ENCODE measurements at places on chromosomes 2 and 18.

DNA sequence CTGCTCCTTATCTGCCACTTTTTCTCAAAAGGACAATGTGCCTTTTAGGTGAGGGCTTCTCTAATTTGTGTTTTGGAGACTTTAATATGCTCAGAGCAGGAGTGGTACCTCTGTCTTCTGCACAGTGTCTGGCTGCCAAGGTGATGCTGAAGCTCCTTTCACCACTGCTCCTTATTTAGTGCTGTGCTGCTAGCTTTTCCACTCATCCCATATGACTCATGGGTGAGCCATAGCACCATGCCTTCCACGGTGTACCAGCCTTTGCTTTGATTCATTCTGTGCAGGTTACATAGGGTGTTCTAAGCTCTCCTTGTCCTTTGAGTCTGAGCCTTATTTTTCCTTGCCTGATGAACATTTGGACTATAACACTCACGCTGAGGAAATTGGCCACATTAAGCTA, 202.4 kb downstream of the ARL6IP6 start:
- no peak for DNase-seq

- DNase-seq = no peak
These were observed 2.9 kb upstream of the LGALSL start for GRCh38 chr2:64451051-64451450.

DNA sequence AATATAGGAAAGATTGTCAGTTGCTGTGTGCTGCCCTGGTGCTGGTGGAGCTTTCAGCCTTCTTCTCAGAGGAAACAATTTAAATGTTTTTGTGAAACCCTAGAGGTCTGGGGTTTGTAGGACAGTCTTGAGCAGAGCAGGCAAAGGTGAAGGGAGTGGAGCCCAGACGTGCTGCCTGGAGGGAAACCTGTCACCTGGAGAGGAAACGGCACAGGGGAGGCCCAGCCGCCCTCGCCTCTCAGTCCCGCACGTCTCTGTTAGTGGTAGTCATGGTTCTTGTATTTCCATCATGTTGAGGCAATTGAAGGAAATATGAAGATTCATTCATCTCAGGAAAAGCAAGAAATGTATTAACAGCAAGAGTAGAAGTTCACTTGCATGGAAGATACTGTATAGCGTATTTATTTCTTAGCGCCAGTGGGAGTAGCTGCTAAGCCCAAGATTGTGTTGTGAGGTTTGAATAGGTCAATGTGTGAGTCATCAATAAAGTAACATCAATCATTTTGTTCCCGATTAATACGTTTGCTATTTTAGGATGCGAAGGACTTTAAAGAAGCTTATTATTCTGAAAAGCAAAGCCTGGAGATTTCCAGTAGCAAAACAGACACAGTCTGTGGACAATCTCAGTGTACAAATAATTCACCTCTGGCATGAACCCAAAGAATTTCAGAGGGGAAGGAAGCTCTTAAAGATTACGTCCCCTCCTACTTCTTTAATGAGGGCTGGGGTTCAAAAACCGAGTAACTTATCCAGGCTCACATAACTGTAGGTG, 70.4 kb downstream of the LRRFIP1 start:
- no peak for DNase-seq

- DNase-seq = no peak
These were observed 7.5 kb upstream of the BCL11A start for GRCh38 chr2:60560734-60561644.

GRCh38 chr2:21710496-21710895, 586.7 kb downstream of the TDRD15 start:
- DNase-seq = no peak

GRCh38 chr2:98467082-98467536, 22.5 kb downstream of the INPP4A start:
- no peak for DNase-seq

- no peak for DNase-seq
These were observed 24.6 kb upstream of the PLB1 start for GRCh38 chr2:28471214-28471613.

DNA sequence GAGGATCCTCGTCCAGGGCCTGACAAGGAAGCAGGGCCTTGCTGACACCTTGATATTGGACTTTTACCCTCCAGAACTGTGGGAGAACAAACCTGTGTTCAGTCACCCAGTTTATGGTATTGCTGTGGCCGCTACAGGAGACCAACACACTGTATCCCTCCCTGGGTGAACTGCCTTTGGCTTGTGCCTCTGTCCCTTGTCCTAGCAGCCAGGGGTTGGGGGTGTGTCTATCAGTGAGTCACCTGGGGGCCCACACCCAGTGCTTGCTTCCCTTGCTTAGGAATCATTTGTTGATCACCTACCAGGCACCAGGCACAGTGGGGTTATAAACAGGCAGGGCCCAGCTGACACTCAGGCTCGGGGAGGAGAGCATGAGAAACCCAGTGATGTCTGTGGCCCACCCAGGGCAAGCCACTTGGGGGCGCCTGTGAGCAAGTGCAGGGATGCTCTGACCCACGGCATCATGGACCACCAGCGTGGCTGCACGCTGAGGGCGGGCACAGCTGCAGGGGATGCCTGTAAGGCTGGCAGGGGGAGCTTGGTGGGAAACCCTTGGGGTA, 17.1 kb downstream of the TMEM185B start:
- DNase-seq = peak; percentile 33

- DNase-seq = no peak
These were observed 24.1 kb downstream of the ODC1 start for GRCh38 chr2:10424051-10424450.

DNA sequence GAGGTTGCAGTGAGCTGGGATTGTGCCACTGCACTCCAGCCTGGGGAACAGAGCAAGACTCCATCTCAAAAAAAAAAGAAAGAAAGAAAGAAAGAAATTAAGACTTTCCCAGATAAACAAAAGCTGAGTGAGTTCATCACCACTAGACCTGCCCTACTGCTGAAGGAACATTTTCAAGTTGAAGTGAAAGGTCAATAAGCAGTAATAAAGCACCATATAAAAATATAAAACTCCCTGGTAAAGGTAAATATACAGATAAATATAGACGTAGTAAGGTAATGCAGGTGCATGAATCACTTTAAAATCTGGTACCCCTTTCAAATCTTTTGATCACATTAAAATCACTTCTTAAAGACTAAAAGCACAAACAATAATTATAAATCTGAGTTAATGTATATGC, 42.6 kb downstream of the UNC50 start:
- no peak for DNase-seq

DNA sequence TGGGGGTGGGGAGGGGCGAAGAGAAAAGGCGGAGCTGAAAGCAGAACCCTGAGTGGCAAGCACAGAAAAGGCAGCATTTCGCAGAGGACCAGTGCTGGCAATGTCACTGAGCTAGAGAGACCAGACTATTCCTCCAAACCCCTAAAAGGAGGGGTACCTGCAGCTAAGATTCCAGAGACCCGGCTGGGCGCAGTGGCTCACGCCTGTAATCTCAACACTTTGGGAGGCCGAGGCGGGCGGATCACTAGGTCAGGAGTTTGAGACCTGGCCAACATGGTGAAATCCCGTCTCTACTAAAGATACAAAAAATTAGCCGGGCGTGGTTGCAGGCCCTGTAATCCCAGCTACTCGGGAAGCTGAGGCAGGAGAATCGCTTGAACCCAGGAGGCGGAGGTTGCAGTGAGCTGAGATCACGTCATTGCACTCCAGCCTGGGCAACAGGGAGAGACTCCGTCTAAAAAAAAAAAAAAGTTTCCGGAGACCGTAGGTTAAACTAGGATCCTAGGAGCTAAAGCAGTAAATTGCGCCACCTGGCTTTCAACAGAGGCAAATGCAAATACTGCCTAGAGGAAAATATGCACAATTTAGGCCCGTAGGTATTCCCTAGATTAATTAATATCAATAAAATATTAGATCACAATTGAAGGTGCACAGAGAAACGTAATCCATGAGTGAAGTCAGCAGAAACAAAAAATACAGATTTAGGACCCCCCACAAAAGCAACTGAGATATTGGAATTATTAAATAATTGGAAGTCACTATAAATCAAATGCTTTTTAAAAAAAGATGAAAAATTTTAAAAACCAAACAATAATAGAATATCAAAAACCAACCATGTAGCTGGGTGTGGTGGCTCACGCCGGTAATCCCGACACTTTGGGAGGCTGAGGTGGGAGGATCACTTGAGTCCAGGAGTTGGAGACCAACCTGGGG, 4.9 kb downstream of the UCN start:
- DNase-seq = peak; percentile 34

- DNase-seq = no peak
These were observed 11.7 kb downstream of the ACSL3 start for GRCh38 chr2:222872551-222872950.

DNA sequence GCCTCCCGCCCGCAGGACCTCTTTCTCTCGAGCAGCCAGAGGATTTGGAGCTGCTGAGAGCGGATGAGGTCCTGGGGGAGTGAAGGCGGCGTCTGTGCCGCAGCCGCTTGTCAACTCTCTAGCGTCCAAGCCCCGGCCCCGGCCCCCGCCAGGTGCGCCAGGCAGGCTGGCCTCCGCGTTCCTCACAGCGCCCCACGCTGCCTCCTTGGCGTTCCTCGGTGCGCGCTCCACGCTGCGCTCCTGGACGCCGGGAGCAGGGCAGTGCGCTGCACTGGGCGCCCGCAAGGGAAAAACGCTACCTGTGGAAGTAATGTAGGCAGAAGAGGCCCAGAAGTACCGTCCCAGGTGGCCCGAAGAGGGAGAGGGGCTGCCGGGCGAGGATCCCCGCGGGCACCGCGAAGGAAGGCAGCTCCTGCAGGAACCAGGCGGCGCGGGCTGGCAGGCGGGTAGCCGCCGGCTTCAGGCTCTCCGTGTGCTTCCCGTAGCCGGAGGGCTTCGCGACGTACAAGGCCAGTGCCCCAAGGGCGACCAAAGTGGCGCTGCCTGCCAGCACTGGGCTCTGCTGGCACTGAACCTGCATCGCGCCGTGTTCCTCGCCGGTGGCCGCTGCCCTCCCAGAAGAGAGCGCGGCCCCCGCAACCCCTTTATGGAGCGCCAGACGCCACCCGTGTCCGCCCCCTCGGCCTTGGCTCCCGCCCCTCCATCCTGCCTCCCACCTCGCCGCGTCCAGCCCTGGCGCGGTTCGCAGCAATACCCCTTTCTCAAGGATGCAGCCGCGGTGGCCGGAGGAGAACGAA, at the start of gene SRD5A2:
Gene SRD5A2, minus strand, starts transcription at position 618 of the 797 bp plus-strand sequence. Its CDS starts 38 bp downstream, at position 580.
- DNase-seq = no peak

- peak; percentile 75 for DNase-seq
These were observed at the start of gene COMMD1 for GRCh38 chr2:61905372-61906185. COMMD1 (plus strand) TSS chr2:61905674; CDS start chr2:61905679, 5 bp downstream.

DNA sequence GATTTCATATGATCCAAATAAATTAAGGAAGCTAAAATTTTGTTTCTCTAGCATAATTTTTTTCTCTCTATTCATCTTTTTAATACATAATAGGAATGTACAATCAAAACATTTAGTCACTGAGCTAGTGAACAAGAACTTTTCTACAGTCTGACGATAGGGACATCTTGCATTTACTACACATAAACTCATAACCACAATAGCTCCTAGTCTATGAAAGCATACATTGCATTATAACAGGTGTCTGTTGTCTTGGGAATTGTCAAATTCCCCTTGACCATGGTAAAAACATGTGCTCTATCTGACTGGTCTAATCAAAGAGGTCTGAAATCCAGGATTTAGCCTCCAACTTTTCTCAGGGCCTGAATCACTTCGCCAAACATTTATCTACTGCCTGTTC, 144.8 kb downstream of the FAM124B start:
- no peak for DNase-seq

- no peak for DNase-seq
These were observed 69.0 kb upstream of the TAF1B start for GRCh38 chr2:9774266-9774665.

- no peak for DNase-seq
These were observed 20.5 kb upstream of the RPL37A start for GRCh38 chr2:216478151-216478550.

DNA sequence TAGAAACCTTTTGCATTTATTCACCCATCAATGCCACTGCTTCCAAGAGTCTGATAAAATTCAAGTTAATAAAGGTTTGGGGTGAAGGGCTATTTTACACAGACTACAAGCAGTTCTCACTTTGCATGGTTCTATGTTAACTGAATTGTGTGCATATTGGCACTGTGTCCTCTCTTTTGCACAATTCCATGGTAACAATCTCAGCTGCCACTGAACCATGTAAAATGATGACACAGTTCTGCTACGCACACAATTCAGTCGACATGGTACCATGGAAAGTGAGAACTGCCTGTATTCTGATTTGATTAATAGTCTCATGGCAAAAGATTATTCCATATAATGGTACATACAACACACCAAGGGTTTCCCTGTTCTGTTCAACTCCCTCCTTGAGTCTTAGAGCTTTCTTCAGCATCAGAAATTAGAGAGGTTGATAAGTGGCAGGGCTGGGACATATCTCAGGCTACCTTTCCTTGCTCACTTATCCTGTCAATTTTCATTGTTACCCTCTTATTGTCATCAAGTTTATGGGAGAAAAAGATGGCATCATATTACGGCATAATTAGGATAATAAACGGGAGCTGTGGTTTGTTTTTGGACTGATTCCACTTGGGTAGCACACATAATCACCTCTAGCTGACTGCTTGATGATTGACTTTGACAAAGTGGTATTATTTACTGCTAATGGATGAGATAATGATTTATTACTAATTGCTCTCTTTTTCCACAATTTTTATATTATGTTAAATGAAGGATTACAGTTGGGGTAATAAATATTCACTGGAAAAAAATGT, 139.3 kb upstream of the CREB1 start:
- no peak for DNase-seq

- peak; percentile 80 for DNase-seq
These were observed 11.9 kb upstream of the AGFG1 start for GRCh38 chr2:227460070-227460485.

DNA sequence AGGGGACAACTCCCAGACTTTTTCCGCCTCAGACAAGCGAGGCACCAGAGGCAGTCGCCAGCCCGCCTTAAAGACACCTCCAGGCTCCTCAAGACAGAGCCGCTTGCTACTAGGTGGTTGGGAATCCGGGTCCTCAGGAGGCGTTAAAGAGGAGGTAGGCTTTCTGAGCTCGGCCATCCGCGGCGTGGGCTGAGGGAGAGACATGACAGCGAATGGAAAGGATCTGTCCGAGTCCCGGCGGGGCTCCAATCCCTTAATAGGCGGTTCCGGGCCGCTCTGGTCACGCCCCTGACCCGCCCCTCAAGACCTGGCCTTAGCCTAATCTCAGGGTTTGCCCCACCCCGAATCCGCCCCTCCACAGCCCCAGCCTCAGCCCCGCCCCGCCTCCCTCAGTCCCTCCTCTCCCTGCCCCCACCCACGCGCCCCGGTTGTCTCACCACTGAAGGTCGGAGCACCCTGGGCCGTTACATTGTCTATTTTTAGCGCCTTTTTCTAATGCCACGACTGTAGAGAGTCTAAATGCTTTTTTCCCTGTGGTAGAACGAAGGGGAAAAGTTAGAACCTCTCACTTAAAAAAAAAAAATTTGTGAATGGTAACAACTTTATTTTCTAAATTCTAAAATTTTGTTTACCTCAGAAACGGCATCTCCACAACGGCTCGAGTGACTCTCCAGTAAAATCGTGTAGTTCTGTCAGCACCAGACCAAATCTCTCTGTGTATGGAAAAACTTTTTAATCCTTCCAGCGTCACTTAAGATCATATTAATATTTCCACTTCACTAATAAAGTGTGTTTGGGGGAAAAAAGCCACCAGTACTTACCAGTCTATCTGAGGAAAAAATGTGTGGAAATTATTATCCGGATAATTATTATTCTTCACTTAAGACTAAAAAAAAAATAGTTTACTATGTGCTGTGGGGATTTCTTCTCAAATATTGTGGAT, at the start of gene RAD51AP2:
Gene RAD51AP2, minus strand, starts transcription at position 229 of the 943 bp plus-strand sequence. Its CDS starts 25 bp downstream, at position 204.
- no peak for DNase-seq

GRCh38 chr2:46184794-46185583, 112.2 kb upstream of the EPAS1 start:
- no peak for DNase-seq

All from activated CD4-positive, alpha-beta T cell treated with anti-CD3 and anti-CD28 coated beads for 4 hours (primary cell).